Upper lobe of right lung (tissue), 1 donor: ENCODE measurements at places on chromosomes 16 and 17. TPM values are rescaled to one million over a fixed set of nuclear protein-coding genes. Genes with fewer than 3 reads are reported as not detected.
A peak's percentile ranks its signal among the peaks of the same experiment; 100 is the strongest.

- H3K4me3 ChIP-seq, result no peak overlapping the region
- H3K27me3 ChIP-seq, result no peaks in the 10 kb centered on the region
- no peak for DNase-seq
- H3K36me3 ChIP-seq, result no peaks in the 10 kb centered on the region
Observed at GRCh38 chr17:37769050-37769449, 24.2 kb upstream of the HNF1B start.

DNA sequence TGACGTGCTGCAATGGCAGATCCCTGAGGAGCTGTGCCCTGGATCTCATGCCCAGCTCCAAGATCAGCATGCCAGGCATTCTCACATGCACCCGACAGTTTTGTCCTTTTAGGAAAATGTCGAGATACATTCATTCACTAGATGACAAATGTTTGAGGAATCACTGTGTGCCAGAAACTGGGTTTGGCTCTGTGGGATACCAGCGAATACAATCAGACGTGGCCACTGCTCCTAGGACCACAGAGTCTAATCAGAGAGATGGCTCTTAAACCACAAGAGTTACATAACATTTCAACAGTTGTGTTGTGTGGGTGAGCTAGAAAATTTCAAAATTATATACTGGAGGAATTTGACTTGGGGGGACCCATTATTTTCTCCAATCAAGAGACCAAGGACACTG, 579.7 kb downstream of the CDH13 start:
- H3K27ac ChIP-seq, result no peak overlapping the region
- H3K4me3 ChIP-seq, result no peak overlapping the region
- no peaks in the 10 kb centered on the region for H3K4me1 ChIP-seq
- no peaks in the 10 kb centered on the region for H3K27me3 ChIP-seq
- H3K36me3 ChIP-seq, result no peaks in the 10 kb centered on the region
- no peak for DNase-seq

DNA sequence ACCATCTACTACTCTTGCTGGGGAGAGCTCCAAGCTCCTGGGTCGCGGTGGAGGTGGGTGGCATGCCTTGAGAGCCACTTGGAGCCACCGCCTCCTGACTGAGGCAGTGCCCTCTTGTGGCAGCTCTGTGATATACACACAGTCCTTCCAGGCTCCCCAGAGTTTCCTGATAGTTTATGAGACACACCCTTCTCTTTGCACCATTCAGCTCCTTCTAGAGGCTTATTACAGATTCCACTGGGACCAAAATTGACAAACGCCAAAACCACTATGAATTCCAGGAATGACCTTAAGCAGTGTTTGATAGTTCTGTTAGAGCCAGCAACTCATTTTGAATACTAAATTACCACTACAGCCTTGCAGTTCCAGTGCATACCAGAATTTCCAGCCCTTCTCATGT, 170.1 kb upstream of the CDH13 start:
- peak; percentile 69 for DNase-seq
- H3K4me1 ChIP-seq, result no peaks in the 10 kb centered on the region
- H3K27me3 ChIP-seq, result no peaks in the 10 kb centered on the region
- no peak overlapping the region for H3K27ac ChIP-seq
- H3K4me3 ChIP-seq, result no peak overlapping the region

The TP53TG3C gene
- total RNA-seq, result not detected

GRCh38 chr17:58189436-58190146, 2.9 kb upstream of the EPX start:
- no peaks in the 10 kb centered on the region for H3K4me1 ChIP-seq
- H3K36me3 ChIP-seq, result no peaks in the 10 kb centered on the region
- no peak overlapping the region for H3K27ac ChIP-seq
- peaks cover 6% of the 10 kb centered on the region for H3K27me3 ChIP-seq

The INCA1 gene
- total RNA-seq, result 4.5 TPM

The TMEM235 gene
- total RNA-seq, result not detected
